ENCODE measurements at places on chromosomes 2 and 18.
A peak's percentile ranks its signal among the peaks of the same experiment; 100 is the strongest.

GRCh38 chr18:74152270-74152669 lies 3.9 kb downstream of the TIMM21 start:
- no peak for DNase-seq

DNA sequence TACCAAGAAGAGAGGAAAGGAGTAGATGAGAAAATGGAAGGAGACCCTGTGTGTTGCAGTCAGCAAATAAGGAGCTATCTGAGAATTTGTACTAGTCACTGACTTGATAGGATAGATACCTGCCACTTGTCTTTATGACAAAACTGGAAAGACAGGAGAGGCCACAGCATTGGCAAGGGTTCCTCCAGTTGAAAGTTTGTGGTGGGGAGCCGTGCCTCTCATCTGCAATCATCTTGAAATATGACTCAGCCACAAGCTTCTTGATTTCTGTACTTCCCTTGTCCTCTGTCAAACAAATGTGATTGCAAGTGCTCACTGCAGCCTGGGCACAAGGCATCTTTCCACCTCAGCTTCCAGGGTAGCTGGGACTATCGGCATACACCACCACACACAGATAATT lies 99.1 kb downstream of the GREB1L start:
- DNase-seq: no peak

- DNase-seq: no peak
Observed at GRCh38 chr2:160394153-160394552, 99.5 kb downstream of the RBMS1 start.

DNA sequence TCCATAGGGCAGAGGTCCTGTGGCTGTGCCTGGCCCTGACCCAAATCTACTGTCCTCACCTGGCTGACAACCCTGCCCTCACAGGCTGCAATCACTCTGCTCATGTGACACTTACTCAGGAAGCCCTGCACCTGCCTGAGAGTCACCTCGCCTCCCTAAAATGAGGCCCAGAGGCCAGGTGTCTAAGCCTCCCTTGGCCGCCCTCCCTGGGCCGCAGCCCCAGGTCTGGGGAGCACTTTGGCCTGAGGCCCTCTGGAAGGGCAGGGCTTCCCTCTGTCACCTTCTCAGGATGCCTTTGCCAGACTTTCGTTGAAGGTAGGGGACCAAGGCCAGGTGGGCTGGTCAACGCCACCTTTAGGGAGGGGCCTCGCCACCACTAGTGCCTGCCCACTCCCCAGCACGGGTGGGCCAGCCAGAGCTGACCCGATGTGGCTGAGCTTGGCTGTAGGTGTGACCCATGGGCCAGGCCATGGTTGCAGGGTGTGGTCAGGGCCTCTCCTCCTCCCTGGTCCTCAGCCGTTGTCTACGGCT lies 6.1 kb upstream of the GPC1 start:
- no peak for DNase-seq

- DNase-seq: no peak
Observed at GRCh38 chr2:30305235-30305634, 73.9 kb downstream of the LBH start.

- DNase-seq: no peak
Observed at GRCh38 chr2:125224830-125225229, 1199.7 kb downstream of the CNTNAP5 start.

DNA sequence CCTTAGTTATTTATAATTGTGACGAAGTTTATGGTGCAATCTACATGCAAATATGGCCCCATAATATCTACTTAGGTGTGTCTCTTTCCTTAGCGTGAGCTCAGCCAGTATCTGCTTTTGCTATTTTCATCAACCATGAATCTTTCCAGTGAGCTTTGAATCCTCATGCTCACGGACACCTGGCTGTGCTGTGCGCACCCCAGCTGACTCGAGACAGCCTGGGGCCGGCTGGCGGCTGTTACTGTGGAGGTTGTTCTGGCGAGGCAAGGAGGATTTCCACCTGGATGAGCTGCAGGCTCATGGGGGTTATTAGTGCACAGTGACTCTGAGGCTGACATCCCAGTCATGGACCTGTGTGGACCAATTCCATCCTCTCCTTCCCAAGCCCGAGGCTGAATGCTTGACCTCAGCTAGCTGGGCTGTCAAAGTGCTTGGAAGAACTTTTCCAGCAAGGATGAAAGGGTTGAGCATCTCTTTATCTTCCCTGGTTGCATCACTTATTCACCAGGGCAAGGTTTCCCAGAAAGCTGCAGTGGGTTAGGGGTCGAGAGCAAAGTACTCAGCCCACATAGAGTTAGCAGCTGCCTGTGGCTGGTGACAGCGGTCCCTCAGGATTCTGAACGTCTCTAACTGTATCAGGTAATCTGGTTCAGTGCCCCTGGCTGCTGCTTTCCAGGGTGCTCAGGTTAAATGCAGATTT lies 141.7 kb downstream of the ARL4C start:
- peak; percentile 81 for DNase-seq

DNA sequence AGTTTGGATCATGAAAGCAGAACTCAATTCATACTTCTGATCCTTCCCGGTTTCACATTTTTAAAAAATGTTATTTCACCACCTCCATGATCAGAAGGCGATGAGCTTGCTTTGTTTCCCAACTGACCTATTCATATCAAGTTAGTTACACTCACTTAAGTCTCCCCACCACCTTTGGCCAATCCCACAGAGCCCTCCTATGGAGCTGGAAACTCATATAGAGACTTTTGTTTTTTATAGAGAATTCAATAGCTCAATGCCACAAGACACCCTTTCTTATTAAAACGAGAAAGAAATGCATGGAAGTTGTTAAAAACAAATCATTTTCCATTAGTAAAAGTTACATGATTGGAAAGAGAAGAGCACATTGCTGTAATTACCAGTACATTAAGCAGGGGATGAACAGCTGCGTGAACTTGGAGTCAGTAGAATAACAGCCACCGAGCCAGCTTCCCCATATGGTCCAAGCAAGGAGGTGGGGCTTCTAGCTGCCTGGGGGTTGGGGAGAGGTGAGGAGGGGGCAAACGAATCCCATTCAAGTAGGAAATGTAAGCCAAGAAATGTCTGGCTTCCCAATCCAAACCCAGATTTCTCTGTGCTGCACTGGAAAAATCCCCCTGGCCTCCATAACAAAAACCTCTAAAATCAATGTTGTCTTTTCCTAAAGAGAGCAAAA lies 614.5 kb downstream of the IRS1 start:
- no peak for DNase-seq

DNA sequence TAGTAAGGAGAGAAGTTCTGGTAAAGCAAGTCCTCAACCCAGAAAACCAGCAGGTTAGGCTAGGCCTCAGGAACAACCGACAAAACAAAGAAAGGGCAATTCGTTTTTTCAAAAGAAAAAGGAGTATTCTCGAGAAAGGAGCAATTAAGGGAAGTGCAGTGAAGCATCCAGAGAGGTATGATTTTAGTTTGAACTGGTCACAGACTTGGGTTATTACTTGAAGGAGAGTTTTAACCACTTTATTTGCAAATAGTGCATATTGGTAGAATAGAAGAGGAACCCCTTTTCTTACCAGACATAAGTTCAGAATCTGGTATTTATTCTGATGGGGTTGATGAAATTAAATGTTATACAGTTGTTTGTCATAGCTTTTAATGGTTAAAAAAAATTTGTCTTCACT lies 110.0 kb upstream of the GCFC2 start:
- no peak for DNase-seq

DNA sequence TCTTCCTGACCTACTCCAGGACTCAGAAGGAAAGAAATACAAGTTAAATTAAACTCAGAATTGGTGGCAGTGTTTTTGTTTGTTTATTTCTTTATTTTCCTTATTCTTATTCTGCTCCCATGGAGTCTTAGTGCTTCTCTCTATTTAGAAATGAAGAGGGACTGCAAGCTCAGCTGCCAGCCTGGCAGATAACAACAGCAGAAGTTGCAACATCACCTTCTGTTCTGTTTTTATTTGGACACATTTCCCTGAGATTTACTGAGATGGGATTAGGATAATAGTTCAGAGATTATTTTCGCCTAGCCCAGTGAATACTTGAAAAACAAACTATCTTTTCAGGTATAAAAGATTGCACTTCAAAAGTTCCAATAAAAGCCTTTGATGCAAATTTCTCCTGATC lies 70.4 kb upstream of the DTNA start:
- DNase-seq: no peak

DNA sequence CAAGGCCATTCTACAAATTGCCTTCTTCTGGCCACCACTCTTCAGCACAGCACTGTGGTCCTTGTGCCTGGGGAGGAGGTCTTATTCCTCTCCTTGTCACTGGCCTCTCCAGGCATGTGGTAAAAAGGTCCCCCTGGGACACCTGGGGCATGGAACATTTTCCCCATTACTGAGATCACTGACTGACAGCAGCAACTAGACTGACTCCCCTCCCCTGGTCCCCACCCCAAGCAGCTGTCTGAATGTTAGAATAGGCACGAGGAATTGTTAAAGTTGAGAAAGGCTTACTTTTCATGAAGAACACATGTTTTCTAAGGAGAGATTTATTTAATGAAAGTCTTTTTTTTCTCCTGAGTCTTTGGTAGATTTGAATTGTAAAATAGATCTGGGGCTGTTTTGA lies 39.5 kb upstream of the RTN4 start:
- DNase-seq: no peak

GRCh38 chr2:94923196-94923595 lies 52.0 kb downstream of the TEKT4 start:
- DNase-seq: no peak

GRCh38 chr18:68826121-68826520 lies 28.2 kb downstream of the CCDC102B start:
- DNase-seq: no peak

DNA sequence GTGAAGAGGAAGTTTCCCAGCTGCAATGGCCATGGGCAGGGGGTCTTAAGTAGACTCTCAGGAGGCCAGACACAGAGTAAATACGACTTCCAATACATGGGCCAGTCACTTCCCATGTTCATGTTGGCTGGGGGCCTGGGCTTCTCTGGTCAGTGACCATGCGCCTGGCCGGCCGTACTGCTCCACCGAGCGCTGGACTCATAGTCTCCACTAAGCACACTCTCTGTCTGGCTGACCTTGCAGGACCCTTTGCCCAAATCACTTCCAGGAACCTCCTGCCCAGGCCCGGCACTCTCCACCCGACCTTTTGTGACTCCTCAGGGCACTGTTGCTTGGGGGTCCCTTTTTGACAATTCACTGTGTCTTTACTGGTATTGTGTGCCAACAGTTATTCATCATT lies 69.3 kb downstream of the SOWAHC start:
- no peak for DNase-seq

DNA sequence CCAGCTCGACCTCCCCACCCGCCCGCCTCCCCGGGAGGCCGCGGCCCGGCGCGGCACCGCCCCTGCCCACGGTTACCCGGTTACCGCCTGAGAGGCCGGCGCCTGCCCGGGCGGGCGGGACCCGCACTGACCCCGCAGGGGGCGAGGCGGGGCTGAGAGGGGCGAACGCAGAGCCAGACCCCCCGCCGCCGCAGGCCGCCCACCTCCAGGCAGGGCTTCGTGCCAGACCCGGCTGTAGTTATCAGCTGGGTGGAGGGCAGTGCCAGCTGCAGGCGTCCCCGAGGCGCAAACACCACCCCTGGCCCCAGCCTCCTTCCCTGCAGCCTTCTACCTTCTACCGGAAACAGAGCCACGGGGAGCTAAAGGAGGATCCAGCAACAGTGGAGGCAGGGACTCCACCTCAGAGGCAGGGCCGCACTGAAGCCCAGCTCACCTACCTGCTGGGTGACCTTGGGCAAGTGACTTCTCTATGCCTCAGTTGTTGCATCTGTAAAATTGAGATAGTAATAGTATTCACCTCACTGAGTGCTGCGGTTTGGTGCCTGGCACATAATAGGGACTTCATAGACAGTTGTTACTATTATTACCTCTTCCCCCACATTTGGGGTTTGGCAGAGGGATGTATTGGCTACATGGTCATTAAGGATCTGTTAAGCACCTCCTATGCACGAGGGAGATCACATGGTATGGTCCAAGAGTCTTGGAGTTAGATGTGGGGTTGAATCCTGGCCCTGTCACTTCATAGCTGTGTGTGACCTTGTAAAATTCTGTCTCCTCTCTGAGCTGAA lies 231.6 kb upstream of the SMAD2 start:
- DNase-seq: peak; percentile 91

GRCh38 chr2:192735447-192735846 lies 540.7 kb upstream of the TMEFF2 start:
- no peak for DNase-seq

GRCh38 chr18:3675446-3675845 lies 225.5 kb downstream of the TGIF1 start:
- no peak for DNase-seq

- DNase-seq: no peak
Observed at GRCh38 chr2:69641887-69642708, 1.4 kb downstream of the AAK1 start.

GRCh38 chr2:227035711-227036367 lies 128.2 kb downstream of the COL4A4 start:
- no peak for DNase-seq

DNA sequence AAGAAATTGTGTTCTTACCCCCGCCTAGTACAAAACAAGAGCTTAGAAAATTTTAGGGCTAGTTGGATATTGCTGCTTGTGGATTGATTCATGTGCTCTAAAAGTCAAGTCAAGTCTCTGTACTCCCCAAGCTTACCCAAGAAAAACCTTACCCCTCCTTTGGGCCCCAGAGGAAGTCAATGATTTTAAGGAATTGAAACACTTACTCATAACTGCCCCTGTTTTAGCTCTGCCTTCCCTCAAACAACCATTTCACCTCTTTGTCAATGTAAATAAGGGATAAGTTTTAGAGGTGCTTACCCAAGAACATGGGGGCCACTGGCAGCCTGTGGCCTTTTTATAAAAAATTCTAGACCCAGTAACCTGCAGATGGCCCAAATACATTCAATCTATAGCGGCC lies 136.6 kb upstream of the RMP24 start:
- DNase-seq: no peak

DNA sequence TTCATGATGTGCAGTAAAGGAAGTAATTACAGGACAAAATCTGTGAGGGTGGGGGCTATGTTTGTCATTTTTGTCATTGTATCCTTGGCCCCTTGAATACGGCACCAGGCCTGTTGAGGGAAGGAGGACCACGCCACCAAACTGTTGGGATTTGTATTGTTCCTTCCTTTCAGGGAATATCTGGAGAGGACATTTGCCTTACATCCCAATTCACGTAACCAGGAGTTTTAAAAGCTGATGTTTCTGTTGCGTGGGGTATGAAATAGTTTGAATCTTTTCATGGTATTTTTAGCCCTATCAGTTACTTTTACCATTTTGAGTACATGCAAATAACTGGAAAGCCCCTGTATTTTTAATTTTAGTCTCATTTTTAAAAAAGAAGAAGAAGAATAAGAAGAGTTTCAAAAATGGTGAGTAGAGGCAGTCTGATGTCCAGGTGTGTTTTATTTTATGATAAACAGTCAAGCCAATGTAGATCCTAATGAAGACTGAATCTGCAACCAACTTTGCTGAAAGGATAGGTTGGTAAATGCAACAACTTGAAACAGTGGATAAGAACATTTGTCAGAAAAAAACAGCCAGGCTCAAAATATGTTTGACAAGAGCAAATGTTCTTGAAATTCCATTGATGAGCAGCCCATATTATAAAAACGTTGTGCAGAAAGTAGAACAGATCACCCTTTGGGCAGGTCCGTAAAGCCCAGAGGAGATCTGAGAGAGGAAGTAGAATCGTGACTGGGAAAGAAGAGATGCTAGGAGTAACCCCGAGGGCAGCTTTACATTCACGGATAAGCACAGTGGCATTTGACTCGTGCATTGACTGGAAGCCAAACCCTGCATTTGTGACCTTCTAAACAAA lies 54.5 kb downstream of the RASGRP3 start:
- DNase-seq: no peak

- peak; percentile 73 for DNase-seq
Observed at GRCh38 chr2:239726631-239727181, 298.4 kb downstream of the NDUFA10 start.
